Suppressor macrophage treated with lipopolysaccharide for 4 hours (primary cell): ENCODE measurements at places on chromosomes 3 and 15.
A peak's percentile ranks its signal among the peaks of the same experiment; 100 is the strongest.

DNA sequence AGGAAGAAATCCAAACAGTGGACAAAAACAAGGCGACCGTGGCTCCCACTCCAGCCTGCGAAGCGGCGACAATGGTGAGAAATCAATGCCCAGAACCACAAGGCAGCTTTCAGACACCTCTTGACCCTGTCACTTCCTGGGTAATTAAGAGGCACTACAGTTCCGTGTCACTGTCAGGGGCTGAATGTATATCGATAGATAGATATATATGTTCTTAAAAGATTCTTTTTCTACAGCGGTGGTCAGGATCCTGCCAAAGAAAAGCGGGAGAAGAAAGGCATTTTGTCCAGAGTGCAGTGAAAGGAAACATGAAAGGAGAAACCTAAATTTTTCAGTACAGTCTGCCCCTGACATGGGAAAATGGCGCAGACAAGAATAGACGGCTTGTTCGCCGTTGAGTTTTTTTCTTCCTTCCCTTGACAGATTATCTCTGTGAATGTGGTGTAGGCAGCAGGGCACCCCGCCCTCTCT is 56.2 kb upstream of the HES1 start:
- no peak for DNase-seq

DNA sequence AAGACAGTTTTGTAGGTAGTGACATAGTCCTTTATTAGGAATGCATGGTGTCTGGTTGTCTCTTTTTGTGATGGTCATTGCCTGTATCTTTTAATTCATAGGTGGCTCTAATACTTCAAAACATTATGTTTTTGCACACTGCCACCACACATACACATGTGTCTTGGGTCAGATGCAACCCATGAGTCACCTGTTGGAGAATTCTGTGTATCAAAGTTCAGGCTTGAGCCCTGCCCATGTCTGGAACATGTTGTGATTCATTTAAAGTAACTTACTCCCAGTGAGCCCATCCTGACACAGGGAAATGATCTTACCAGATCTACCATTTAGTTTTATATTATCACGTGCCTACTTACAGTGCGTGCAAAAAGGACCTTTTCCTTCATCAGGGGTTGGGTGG is 142.7 kb downstream of the GHSR start:
- DNase-seq, result no peak

DNA sequence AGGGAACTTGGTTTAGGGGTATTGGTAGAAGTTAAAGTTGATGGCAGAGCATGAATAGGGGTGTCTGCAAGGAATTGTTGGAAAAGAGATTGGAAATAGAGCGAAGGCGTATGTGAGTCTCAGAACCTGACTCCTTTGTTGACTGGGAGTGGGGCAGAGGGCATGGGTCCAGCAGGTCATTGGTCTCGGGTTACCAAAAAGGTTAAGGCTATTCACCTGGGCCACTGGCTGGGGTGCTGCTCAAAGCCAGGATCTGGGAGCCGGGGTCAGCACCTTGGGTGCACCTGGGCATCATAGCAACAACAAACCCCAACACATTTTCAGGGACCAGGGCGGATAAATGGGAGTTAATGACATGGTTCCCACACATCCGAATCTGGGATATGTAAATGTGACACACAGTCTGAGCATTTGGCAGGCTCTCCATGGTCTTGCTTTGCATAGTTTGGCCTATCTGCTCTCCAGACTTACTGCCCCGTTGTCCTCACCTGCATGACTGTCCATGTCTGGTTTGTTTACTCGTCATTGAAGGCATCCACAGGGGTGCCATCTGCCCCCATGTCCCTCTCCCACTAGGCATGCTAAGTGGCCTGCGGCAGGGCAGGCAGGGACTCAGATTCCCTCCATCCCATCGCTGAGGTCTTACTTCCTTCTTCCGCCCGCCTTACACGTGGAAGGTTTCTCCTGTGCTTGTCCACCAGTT is 10.1 kb downstream of the KLF13 start:
- no peak for DNase-seq

GRCh38 chr3:48661501-48662144 is 1.1 kb downstream of the CELSR3 start:
- DNase-seq, result peak; percentile 64

DNA sequence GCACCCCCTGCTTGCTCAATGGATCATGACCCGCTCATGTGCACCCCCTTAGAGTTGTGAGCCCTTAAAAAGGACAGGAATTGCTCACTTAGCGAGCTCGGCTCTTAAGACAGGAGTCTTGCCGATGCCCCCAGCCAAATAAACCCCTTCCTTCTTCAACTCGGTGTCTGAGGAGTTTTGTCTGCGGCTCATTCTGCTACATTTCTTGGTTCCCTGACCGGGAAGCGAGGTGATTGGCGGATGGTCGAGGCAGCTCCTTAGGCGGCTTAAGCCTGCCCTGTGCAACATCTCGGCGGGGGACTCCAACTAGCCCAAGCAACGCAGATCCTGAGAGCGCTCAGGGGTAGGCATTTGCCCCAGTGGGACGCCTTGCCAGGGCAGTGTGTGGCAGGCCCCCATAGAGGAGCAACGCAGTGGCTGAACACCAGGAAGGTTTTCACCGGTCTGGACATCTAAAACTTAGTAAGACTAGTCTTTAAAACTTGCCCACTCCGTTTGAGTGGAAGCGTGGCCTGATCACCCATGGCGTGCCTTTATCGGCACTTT is 9.5 kb downstream of the SLCO2A1 start:
- DNase-seq, result no peak

DNA sequence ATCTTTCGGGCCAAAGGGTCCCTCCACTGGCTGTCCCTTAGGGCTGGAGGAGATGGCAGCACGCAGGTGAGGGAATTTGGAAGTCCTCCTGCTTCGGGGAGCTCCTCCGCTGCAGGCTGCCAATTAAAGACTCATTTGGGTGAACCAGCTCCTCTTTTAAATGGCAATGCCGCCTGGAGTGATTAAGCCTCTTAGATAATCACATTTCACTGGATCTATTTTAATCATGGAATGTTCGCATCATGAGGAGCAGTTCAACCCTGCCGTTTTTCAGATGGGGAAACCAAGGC is 117.9 kb downstream of the LIPC start:
- no peak for DNase-seq

DNA sequence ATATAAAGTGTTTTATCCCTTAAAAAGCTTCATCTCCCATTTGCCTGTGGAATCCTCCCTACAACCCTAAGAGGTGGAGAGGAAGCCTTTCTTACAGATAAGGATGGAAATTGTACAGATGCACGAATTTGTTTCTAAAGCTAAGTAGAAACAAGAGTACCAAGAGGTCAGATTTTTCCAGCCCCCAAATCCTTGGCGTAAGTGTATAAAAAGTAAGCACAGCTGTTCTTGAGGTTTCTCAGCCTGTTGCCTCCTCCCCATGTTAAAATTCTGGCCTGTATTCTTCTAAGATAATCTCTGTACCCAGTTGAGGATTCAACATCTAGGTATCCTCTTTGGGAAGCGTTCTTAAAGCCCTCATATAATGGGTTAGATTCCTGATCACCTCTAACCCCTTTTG is 34.9 kb downstream of the RAB7A start:
- DNase-seq, result no peak

DNA sequence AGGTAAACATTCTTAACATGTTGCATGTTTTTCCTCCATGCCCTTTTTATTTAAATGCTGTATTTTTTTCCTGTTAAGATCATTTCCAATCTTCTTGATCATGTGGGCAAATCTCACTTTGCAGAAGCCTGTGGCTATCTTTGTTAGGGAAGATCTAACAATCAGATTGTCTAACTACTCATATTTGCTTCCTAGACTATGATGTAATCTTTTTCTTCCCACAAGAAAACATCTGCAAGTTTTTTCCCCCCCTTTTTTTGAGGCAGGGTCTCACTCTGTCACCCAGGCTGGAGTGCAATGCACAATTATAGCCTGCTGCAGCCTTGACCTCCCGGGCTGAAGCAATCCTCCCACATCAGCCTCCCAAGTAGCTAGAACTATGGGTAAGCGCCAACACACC is 15.0 kb upstream of the LMOD3 start:
- no peak for DNase-seq

DNA sequence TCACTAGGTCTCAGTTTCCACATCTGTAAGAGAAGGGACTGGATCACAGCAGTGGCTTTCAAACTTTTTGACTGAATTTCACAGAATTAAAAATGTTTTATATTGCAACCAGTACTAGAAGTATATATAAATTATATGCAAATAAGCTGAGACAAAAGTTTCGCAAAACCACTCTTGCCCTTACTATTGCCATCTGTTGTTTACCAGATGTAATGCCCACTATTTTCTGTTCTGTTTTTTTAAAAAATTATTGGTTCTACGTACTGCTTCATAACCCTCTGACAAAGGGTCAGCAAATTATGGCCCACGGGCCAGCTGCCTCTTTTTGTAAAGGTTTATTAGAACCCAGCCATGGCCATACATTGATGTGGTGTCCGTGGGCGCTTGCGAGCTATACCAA is 44.8 kb downstream of the PDIA5 start:
- no peak for DNase-seq

GRCh38 chr3:140742116-140742515 is 64.3 kb downstream of the TRIM42 start:
- no peak for DNase-seq

- peak; percentile 6 for DNase-seq
Measured at GRCh38 chr3:66498687-66499621, 1.9 kb downstream of the LRIG1 start.

DNA sequence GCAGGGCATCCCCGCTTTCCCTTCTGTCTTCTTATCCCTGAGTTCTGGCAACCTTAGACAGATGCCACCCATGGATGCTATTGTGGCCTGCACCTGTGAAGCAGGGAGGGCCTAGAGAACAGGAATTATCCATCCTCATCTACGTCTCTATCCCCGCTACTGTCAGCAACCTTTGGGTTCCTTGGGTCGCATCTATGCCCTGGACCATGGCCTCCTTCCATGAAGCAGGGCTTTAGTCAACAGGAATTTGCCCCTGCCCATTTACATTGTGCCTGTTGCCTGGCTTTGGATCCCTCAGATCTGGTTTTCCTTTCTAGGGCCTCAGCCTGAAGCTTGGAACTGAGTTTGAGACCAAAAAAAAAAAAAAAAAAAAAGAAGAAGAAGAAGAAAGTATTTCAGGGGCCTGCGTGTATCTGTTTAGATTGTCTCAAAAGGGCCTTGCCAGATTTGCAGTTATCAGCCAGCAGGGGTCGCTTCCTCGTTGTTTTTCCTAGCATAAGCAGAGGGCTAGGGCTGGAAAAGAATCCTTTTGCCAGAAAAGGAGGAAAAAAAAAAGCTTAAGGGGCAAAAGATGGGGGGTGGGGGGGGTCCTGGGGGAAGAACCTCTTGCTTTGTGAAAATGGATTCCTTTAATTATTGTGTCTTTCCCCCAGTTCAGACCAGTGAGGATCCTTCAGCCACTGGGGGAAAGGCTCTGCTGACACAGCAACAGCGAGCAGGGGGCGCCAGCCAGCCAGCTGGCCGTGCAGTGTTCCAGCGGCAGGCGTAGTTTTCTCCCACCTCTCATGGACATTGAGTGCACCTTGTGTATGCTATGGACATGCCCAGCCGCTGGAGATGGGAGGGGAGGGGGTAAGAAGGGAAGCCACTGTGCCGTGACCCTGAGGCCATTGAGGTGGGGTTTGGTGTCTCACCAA is 65.7 kb upstream of the ALDH1L1 start:
- DNase-seq, result peak; percentile 68

- no peak for DNase-seq
Measured at GRCh38 chr3:19455546-19455945, 307.2 kb downstream of the KCNH8 start.

- DNase-seq, result no peak
Measured at GRCh38 chr3:171654809-171655208, 155.5 kb downstream of the PLD1 start.

GRCh38 chr15:77015646-77016320 is 20.9 kb downstream of the PSTPIP1 start:
- DNase-seq, result peak; percentile 36

DNA sequence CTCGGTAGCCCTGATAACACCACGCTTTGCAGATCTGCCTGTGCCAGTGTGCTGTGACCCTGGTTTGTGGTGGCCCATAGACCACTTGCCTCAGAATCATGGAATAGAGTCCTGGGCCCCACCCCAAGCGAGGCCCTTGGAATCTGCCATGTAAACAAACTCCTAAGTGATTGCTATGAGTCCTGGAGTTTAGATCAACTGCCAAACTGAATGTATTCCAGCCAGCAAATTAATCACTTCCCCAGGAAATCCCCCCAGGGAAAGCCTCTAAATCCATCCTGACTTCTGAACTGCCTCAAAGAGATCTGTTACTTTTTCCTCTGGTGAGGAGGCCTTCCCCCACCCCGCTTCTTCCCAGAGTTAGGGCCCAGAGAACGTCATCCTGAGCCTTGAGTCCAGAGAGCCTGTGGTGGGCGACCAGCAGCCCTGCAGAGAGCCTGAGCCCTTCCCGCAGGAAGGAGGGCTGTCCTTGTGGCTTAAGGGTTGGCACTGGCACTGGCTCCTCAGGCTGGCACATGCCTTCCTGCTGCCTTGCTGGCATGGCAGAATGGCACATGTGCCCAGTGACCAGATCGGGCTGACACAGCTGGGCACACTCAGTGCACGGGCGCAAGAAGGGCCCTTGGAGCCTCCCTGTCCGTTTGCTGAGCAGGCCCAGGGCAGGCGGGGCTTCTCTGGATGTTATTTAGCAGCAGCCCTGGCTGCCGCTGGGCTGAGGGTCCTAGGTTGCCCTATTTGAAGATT is 50.6 kb upstream of the PLXNA1 start:
- DNase-seq, result no peak

- DNase-seq, result no peak
Measured at GRCh38 chr3:107268469-107268868, 108.8 kb upstream of the CCDC54 start.

DNA sequence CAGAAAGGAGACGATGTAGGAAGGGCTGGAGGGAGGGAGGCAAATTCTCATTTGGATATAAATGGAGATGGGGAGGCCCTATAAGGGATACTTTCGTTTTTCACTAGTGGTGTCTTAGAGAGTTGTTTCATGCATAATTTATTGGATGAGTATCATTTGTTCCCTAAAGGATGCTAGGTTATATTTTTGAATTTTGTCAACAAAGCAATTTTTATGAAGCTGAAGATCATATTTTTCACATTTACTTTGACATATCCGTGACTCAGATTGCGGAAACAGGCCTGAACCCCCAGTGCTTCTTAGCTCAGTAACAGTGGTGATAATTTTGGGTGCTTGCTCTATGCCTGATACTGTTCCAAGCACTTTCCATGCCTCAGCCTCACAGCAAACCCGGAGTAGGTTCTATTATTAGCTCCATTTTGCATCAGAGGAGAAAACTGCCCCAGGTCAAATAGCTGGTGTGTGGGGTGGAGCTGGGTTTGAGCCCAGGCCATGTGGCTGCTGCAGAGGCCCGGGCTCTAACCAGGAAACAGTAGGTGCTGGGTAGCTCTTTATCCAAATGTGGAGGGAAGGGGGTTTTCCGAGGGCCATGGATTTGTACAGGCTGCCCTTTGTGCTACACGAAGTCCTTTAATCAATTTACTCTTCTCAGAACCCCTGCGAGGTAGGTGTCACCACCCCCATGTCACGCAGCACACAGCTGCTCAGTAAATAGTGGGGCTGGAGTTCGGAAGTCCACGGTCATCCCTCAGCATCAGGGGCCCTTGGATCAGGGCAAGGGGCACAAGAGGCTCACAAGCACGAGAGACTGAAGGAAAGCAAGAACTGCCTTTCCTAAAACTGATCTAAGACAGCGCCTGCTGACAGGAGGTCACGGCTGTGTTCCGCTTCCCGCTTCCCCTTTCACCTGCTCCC is 99.1 kb downstream of the SLC49A4 start:
- no peak for DNase-seq

GRCh38 chr3:148873270-148873927 is 8.3 kb downstream of the CPA3 start:
- no peak for DNase-seq

- DNase-seq, result no peak
Measured at GRCh38 chr3:124648551-124648950, 81.7 kb upstream of the UMPS start.
